ENCODE measurements at places on chromosomes 13 and 19.
A peak's percentile ranks its signal among the peaks of the same experiment; 100 is the strongest.

DNA sequence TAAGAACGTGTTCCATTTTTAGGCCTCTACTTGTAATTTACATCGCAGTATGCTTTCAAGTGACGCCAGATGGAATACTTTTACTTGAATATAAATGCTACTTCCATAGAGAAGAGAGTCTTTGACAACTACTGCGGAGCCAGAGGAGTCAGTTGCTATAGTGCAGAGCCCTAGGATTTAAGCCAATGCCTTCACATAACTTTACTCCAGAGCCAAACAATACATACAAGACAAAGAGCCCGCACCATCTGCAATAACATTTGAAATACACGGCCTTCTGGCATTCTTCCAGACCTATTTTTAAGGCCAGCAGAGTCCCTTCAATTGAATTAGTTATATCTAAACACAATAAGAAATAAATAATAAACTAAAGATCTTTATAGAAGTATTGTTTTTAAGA, 59.4 kb downstream of the XPO4 start:
- no peak for DNase-seq

DNA sequence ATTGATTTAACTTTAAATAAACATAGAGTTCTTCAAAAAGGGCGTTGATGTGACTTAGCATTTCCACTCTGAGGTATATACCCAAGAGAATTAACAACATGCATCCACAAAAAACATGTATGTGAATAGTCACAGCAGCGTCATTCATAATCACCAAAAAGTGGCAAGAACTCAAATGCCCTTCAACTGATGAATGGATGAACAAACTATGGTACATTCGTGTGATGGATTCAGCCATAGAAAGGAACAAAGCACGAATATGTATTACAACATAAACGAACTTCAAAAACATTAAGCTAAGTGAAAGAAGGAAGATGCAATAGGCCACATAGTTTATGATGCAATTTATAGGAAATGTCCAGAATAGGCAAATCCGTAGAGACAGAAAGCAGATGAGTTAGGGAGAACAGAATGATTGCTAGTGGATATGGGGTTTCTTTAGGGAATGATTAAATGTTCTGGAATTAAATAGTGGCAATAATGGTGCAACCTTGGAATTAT, 72.3 kb upstream of the UQCRFS1 start:
- DNase-seq = no peak

DNA sequence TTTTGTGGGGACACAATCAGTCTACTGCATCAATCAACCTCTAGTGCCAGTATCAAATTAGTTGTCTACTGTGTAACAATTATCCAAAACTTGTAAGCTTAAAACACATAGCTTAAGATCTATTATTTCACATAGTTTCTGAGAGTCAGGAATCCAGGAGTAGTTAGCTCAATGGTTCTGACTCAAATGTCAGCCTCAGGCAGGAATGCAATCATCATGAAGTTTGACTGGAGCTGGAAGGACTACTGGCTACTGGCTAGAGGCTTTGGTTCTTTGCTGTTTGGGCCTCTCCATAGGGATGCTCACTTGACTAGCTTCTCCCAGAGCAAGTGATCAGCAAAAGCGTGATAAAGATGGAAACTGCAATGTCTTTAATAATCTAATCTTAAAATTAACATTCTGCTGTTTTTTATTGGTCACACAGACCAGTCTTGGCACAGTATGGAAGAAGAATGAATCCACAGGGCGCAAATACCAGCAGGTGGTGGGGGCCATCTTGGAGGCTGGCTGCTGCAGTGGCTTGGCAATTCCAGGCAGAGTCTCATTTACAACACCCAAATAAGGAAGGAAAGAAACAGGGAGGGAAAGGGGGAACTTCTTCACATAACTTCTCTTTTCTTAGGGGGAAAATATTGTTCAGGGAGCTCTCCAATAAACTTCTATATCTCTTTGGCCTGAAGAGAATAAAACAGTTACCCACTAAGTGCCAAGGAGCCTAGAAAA, 15.7 kb downstream of the CAB39L start:
- DNase-seq = no peak

GRCh38 chr19:39257227-39257626, 8.6 kb upstream of the IFNL4 start:
- no peak for DNase-seq

GRCh38 chr13:78603240-78603957, at the start of gene POU4F1:
TSS of gene POU4F1 (minus strand) at chr13:78603552. CDS start at chr13:78603326, 226 bp downstream.
- DNase-seq = peak; percentile 89

DNA sequence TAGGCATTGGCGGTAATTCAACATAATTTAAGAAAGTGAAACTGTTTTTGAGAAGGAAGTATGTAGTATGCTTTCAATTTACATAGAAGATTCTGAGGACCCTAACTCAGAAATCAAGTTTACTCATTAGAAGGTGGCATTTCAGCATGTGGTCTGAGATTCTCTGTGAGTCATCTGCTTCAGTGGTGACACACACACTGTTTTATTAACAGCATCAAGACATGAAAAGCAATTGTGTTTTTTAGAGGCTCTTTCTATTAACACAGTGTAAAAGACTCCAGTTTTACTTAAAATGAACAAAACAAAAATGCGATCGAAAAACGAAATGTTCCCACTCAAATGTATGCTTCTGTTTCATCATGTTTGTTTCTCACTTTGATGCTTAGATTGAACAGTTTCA, 802.1 kb upstream of the SLITRK6 start:
- DNase-seq = no peak

GRCh38 chr19:9565900-9566705, 18.2 kb downstream of the ZNF121 start:
- DNase-seq = no peak

DNA sequence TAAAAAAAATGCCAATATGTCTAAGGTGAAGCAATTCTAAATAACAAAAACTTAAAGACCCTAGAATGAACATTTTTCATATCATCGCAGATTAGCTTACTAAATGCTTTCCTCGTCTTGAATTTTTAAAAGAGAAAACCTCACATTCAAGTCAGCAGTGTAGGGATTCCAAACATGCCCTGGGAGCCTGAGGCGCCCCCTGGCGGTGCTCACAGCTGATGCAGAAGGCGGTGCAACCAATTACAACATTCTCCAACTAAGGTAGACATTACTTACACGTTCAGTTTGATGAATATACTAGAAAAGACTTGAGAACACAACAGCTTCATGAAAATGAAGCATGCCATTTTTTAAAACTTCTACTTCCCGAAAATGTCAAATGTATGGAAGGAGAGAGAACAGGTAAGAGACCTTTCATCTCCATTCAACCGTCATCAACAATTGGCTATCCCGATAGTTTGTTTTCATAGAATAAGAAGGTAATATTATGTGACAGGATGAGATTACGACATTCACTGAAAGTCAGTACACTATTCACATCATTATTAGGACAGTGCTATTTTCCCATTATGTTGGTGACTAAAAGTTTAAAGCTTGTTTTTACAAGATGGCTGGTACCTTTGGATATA, 304.4 kb downstream of the DCLK1 start:
- no peak for DNase-seq

GRCh38 chr19:7191946-7192691, 102.1 kb downstream of the INSR start:
- DNase-seq = peak; percentile 63

DNA sequence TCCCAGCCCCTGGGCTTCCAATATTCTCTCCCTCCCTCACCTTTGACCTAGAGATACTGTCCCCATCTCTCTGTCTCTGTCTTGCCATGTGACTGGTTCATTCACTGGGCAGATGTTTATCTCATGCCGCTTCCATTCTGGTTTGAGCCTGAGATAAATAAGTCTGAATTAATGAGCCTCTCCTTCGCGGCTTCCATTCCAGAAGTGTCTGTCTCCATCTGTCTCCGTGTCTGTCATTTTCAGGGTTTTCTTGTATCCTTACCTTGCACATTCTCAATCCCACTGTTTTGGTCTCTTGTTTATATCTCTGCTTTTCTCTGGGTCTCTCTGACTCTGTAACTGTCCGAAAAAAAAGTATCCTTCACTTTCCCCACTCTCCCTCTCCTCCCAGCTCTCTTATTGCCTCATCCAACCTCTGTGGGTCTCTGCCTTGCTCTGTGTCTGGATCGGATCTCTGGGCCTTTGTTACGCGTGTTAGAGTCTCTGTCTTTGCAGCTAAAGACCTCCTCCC, 4.3 kb downstream of the SPHK2 start:
- DNase-seq = no peak

GRCh38 chr19:15935167-15935702, 906 bp upstream of the CYP4F11 start:
- no peak for DNase-seq

DNA sequence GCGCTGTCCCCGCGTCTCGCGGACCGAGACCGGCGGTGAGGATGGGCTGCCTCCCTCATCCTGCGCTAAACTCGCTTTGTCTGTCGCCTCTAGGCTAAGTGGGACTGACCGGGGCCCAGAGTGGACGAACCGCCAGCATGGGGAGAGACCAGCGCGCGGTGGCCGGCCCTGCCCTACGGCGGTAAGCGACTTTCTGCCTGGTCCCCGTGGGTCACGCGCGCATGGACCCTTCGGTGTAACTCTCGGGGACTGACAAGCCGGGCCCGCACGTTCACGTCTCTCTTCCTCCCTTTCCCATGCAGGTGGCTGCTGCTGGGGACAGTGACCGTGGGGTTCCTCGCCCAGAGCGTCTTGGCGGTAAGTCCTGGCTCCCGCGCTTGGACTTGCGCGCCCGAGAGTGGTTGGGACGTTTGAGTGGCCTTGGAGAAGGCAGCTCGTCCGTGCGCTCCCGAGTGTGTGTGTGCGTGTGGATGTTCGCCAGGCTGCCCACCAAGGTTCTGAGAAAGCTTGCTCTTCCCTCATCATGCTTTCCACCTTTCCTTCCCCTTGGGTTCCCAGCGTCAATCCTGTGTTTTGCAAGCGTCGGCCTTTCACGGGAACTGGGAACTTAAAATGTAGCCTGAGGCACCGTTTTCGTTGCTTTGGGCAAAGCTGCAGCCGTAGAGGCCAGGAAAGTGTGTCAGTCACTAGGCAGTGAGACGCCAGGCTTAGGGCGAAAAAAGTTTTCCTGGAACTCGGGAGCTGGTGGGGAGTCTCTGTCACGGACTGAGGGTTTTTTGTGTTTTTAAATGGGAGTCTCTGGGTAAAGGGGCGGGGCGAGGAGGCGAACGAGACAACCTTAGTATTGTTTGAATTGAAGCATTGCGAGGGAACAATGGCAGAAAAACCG, 927 bp downstream of the COL4A2 start:
- no peak for DNase-seq

DNA sequence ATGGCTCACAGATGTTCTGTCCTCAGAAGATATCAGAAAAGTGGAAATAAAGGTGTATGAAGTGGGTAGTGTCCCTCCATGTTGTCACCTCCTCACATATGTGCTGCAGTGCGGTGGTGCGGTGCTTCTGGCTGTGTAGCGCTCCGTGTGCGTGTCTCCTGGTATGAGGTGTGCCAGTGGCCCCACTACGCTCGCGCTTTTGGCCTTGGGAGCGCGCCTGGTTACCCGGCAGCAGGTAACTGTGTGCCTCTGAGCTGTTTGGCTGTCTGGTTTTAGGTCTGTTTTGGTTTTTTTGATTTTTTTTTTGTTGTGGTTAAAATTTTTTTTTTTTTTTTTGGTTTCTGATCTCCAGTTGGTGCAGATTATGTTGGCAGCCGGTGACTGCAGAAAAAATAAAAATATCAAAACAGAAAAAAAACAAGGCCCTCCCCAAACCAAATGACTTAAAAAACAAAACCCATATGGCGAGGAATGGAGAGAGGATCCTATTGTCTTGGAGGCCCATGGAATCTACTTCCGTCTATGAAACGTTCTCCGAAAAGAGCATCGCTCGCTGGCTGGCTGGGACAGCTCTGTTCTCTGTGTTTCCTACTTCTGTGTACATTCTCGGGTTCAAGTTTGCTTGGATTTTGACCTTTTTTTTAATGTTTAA, 7.9 kb downstream of the HNRNPL start:
- no peak for DNase-seq

DNA sequence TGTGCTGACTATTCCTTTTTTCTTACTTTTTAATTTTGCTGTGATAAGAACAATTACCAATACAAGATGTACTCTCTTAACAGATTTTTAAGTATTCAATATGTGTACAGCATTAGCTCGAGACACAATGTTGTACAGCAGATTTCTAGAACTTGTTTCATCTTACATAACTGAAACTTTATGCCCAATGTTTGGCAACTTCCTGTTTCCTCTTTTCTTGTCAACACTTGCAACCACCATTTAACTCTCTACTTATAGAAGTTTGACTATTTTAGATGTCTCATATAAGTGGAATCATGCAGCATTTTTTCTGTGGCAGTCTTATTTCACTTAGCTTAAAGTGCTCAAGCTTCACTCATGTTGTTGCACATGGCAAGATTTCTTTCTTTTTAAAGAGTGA, 1426.8 kb downstream of the SLITRK5 start:
- DNase-seq = no peak

GRCh38 chr13:104289400-104289799, 1223.2 kb upstream of the SLC10A2 start:
- no peak for DNase-seq

DNA sequence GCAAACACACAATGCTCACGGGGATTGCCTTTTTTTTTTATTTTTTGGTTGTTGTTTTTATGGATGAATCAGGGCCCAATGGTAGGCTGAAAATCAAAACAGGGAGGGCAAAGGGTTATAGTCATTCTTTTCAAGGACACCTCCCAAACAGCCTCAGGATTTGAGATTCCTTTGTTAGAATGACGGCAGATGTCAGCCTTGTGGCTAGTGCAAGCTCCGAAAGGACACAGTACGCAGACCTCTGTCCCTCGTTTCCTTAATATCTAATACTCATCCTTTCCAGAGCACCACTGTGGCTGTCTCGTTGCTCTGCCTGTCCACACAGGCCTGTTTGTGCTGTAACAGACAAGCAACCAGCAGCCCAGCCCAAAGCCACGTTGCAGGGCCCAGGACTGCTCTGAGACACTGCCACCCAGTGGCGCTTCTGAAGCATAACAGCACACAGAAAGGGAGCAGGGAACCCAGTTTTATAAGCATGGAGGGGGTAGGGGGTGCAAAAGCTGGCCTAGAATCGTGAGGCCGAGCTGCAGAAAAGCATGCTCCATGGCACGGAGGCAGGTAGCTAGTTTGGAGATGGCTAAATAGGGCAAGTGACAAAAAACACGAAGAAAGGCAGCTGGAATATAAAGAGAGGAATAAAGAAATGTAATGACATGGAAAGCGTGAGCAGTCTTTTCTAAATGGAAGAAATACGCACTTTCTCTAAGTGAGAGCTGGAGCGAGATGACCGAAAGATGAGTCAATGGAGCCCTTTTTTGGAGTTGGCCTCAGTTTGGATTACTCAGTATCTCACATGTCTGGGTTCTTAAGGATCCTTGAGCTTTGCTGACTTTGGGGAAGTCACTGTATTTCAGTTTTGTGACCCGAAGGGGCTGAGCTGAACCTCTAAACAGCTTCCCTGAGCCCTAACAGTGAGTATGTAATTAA, 40.7 kb upstream of the MEDAG start:
- DNase-seq = peak; percentile 78
